ENCODE measurements at places on chromosomes 7 and 10.

DNA sequence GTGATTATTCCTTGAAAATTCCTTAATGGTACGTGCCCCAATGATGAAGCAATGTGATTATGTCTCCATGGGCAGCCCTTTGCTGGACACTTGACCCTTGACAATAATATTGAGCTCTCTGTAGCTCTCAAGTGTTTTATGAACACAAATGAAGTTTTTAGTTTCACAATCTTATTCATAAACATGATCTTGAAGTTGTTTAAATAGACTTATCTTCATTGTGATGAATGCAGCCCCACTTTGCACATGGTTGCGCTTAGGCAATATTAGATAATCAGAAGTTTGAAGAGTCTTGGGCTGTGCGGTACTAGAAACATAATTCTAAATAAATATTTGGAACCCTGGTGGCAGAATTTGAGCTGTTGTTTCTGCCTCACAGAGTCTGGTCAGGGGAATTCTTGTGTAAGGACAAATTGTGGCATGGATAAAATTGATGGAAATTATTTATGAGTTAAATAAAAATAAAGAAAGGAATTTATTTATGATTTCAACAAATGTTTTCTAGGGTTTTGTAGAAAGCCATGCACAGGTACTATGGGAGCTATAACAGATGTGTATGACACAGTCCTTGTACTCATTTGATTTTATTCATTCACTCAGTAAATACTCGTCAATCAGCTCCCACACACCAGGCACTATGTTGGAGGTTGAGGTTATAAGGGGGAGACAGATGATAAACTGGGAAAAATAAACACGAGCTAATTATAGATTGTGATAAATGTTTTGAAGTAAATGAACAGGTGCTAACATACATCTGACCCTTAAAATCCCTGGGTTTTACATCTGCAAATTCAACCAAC is 217.9 kb downstream of the GALNT17 start:
- DNase-seq = no peak

DNA sequence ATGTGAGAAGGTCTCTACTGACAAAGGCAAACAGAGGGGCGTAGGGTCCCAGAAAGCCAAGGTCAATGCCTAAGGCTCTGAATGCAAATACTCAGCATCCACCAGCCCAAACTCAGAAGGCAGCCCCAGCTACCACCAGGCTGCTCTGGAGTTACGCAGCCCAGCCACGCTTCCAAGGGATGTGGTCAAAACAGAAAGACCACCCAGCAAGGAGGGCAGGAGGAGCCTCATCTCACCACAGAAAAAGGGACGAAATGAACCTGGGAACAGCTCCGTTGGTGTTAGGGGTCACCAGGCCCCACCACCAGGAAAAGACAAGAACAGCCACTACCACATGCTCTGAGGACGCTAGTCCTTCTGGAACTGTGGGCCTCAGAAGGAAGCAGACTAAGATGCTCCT is 65.1 kb downstream of the CTBP2 start:
- DNase-seq = no peak

DNA sequence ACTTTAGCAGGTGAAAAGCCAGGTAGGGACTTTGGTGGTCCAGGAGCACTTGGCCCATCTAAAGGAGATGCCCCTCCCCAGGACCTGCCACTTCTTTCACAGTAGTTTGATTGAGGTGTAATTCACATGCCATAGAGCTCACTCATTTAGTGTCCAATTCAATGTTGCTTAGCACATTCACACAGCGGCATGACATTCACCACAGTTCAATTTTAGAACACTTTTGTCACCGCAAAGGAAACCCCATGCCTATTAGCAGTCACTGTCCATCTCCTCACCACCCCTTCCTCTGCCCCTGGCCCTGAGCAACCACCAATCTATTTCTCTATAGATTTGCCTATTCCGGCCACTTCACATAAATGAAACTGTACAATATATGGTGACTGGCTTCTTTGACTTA is 211.6 kb upstream of the ZMIZ1 start:
- DNase-seq = no peak

- no peak for DNase-seq
Measured at GRCh38 chr7:138662076-138662990, 38.8 kb downstream of the SVOPL start.

DNA sequence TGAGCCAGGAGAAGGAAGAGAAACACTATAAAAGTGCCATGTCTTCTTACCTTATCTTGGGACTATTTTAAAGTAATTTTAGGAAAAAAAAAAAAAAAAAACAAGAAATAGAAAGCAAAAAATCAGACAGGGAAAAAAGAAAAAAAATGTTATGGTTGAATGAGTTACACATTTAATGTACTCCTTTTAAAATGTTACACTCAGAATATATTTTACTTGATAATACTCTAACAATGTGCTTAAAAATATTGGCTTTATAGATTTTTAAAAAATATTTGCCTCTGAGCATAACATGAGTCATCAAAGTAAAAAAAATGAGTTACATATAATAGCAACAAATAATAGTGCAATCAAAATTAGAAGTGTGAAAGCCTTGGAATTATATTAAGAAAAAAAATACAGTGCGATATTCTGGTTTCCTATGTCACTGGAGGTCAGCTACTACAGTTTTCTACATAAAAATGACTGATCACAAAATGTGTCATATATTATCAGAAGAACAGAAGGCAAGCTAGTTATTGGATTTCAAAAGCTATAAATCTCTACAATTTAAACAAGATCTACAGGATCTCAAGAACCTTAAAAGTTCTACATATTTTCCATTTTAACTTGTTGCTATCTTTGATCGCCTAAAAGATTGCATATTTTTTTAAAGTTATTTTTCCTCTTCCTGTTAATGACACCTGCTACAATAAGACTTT is 231.1 kb upstream of the CCDC6 start:
- DNase-seq = no peak

DNA sequence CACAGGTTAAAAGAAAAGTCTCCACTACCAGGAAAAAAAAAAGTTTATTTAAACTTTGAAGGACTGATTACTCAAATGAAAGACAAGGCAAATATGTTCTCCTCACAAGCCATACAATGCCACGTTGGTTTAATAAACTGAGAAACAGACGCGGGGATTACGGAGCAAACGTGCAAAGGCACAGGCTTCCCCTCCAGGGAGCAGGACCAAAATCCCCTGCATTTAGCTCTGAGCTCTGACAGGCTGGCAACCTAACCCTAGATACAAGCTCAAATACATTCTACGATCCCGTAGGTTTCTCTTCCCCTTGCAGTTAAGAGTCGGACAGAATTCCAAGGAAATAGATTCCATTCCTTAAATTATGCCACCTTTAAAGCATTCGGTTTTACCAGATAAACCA is 7.7 kb upstream of the GRB10 start:
- no peak for DNase-seq

DNA sequence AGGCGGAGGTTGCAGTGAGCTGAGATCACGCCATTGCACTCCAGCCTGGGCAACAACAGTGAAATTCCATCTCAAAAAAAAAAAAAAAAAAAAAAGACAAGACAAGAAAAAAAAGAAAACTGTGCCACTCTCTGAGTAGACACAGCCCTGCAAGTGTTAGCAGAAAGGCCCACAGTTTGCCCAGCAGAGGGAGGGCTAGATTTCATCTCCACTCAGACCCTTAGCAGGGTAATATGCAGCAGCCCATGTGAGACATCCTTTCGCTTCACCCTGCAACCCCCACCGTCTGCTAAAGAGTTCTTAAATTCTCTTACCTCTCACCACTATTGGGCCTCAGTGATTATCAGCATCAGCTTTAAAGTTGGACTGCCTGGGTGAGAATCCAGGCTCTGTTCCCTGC is 38.2 kb downstream of the CTNNA3 start:
- no peak for DNase-seq

DNA sequence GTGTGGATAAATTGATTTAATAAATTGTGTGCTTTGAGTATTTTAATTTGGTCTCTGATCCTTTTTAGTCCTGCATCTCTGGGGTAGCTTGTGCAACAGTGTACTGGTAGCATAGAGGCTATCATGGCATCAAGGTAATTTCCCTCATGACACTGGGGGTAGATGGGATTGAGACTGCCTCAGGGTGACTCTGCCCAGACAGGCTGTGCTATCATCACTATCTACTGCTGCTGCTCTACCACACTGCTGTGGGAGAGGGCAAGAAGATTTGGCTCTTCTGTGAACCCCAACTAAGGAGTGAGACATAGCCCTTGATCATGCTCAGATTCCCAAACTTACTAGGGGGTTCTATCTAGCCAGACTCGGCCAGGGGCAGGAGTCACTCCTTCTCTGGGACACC is 43.6 kb upstream of the JAZF1 start:
- DNase-seq = no peak

DNA sequence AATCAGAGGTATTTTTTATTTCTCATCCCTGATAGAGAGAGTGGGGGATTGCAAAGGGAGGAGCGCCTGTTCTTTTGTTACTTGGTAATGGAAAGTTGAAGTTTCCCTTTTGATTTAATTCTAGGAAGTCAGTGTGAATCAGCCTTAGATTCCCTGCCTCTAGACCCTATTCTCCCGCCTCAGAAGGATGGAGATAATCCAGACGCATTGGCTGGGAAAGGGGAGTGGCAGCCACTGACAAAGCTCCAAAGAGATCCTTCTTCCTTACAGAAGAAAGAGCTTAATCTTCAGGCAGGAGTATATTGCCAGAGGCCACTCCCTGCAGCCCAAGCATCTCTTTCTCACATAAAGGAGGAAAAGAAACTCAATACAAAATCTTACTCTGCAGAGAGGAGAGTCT is 122.3 kb upstream of the GALNT17 start:
- no peak for DNase-seq

GRCh38 chr10:87092861-87093631 is 1.6 kb downstream of the GLUD1 start:
- DNase-seq = no peak

- DNase-seq = no peak
Measured at GRCh38 chr10:78278058-78278404, 244.4 kb downstream of the RPS24 start.

DNA sequence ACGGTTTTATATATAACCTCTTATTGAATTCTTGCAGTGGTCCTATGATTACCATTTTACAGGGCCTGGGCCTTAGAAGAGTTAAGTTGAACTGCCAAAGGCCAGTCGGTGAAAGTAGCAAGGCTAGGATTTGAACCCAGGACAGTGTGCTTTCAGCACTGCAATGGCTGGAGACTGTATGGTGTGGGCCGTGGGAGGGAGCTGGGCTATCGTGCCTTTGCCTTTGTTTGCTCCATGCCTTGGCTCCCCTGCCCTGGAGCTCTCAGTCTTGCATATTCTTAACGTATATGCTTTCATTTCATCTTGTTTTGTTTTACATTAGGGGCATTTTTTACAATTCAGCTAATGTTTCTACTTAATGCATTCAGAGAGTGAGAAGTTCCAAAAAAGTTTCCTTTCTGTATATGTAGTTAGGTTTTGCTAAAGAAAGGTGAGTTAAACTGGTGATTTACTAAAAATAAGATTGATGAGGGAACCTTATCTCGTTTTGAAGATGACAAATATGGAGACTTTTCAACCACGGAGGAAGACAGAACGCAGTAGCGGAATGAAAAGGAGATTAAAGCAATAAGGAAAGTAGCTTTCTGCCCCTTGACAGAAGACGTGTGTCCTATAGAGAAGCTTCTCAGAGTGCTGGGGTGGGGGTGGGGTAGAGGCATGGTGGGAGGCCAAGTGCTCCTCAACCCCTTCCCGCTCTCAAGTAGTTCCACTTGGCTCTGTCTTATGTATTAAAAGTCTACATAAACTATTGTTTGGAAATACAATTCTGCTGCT is 82.5 kb downstream of the RTKN2 start:
- DNase-seq = no peak

- no peak for DNase-seq
Measured at GRCh38 chr10:30639946-30640786, 10.6 kb upstream of the LYZL2 start.

DNA sequence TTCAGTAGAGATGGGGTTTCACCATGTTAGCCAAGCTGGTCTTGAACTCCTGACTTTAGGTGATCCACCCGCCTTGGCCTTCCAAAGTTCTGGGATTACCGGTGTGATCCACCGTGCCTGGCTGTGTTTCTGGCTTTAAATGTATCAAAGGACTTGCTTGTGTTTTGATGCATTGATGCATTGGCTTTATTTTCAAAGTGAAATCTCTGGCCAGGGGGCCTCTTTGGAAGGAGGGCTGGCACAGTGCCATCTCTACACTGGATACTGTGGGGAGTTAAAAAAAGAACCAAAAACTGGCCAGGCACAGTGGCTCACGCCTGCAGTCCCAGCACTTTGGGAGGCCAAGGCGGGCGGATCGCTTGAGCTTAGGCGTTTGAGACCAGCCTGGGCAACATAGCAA is 16.0 kb downstream of the MNX1 start:
- no peak for DNase-seq

DNA sequence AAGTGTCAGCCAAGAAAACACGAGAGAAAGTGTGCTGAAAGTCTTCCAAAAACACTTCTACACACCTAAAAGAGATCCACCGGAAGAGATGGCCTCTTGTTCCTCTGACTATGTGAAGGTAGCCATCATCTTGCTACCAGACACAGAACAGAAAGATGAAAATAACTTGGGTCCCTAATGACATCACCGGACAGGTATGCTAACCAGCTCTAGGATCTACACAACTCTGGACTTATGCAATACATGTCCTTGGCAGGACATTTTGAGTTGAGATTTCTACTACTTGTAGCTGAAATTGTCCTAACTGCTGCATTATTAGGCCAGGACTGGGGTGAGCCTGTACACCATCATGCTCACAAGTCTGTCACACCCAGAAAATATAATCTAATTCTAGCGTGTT is 358.7 kb downstream of the ELMO1 start:
- DNase-seq = no peak

- no peak for DNase-seq
Measured at GRCh38 chr10:128062881-128063563, 63.2 kb downstream of the MKI67 start.

DNA sequence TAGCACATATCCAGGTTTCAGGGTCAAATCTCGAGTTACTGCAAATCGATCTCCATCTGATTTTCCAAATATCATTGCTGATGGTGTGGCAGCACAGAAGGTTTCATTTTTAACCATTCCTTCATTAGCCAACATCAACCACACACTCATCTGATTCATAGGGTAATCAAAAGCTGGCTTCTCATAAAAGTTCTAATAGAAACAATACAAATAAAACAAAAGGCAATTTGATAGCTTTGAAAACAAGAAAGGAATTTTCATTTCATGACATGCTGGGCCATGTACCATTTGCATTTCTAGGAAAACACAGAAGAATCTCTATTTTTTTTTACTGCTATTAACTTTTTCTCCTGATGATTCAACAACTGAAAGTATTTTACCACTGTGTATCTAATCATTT is 147.7 kb upstream of the SLC26A5 start:
- no peak for DNase-seq
